ENCODE measurements at places on chromosomes 4 and X.
A peak's percentile ranks its signal among the peaks of the same experiment; 100 is the strongest.

DNA sequence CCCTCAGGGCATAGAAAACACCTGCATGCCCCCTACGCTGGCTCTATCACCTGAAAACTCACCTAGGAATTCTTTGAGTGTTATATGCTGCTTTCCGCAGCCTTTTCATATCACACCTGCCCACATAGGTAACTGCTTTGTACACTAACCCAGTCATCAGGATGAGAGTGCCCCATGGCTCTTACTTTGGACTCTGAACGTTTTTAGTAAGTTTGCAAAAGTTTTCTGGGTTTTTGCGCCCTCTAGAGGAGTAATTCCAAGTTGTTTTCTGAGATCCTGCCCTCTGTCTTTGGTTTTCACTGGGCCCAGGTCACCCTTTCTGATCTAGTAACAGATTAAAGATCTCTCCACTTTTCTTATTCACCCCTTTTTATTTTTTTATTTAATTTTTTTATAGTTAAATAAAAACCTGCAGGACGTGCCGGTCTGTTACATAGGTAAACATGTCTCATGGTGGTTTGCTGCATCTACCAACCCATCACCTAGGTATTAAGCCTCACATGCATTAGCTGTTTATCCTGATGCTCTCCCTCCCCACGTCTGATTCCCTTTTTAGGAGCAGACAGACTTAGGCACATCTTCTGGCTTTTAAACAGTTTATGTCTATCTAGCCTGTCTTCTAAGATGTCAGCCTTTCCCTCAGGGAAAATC is 139.2 kb downstream of the NWD2 start:
- peak; percentile 62 for DNase-seq

GRCh38 chr4:168291242-168291641 is 27.3 kb downstream of the DDX60 start:
- no peak for DNase-seq

- peak; percentile 61 for DNase-seq
Observed at GRCh38 chr4:2852481-2852921, 8.9 kb downstream of the ADD1 start.

DNA sequence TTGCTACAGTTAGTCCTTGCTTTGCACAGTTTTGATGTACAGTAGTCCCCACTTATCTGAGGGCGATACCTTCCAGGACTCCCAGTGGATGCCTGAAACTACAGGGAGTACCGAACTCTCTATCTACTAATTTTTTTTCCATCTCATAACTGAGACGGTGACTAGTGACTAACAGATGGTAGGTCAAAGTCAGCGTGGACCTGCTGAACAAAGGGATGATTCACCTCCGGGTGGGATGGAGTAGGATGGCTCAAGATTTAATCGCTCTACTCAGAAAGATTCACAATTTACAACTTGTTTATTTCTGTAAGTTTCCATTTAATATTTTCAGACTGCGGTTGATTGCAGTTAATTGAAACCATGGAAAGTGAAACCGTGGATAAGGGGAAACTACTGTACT is 655.8 kb downstream of the ZNF674 start:
- no peak for DNase-seq

DNA sequence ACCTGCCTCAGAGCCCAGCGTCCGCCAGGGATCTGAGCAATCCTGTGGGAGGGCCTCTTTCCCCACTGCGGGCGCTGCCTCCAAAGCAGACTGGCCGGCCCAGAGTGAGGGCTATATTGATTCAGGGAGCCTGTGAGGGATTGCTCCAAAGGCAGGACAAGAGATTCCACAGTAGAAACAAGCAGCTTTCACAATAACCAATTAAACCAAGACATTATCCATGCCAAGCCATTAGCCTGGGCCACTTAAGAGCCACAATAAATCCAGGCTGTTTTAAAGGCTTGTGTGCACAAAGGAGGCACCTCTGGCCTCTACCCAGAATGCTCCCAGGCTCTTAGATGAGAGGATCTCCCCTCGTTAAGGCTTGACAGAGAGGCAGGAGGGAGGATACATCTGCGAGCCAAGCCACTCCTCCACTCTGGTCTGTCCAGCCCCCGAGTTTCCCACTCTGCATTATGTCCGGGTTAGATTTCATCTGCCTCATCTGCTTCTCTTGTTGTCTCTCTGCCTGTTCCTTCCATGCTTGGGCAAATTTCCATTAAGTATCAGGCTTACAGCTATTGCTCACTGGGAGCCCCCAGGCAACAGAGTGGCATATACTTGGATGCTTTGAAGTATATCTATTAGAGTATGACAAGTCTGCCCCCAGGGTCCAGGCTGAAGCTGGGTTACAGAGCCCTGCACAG is 357.9 kb downstream of the UNC5C start:
- DNase-seq = no peak

DNA sequence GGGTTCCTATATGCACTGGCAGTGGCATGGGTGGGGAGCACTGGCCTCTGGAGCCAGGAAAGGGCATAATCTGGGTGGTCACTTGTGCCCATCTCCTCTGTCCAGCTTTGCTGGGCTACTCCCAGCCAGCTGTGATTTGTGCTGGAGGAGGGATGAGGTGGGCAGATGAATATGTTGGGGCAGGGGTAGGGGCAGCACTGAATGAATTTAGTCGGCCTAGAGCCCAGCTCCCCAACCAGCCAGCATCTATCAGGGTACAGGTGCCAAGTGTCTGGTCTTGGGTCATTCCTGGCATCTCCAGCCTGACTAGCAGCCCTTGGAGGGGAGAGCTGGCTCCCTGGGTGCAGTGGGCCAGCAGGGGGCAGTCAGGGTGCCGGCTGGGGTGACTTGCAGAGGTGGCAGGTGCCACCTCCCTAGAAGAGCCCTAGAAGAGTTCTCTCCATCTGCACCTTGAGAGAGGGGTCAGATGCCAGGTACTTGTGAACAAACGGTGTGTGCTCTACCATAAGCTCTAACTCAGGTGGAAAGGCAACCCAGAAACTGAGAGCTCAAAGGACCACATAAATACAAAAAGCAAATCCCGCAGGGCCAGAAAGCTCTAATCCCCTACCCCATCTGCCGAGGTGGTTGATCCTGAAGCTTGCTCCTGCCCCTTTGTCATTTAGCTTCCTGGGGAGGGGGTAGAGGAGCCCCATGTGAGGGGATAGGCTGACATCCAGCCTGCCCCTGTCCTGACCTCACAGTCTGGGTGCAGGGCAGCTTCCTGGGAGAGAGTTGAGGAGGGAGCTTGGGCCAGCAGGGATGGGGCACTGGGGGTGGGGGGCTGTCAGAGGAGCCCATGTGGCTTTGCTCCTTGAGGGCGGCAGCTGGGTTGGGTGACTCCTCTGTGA is 2.2 kb downstream of the SORCS2 start:
- DNase-seq = no peak
